ENCODE measurements at places on chromosomes 16 and 17.

DNA sequence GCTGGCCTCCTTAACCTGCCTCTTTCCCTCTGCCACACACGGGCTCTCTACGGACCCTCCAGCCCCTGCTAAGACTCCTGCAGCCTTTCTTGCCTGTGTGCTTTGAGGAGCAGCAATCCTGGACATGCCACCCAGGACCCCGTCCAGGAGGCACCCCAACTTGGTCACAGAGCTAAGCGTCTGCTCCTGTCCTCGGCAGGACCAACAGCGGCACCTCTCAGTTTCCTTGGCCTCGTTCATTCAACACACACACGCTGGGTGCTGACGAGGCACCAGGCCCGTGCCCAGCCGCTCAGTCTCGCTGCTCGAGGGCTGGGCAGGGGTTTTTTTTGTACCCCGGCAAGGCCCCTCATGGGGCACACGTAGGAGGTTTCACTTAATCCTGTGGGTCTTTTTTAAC, 15.2 kb downstream of the RPH3AL start:
- DNase-seq, result no peak

DNA sequence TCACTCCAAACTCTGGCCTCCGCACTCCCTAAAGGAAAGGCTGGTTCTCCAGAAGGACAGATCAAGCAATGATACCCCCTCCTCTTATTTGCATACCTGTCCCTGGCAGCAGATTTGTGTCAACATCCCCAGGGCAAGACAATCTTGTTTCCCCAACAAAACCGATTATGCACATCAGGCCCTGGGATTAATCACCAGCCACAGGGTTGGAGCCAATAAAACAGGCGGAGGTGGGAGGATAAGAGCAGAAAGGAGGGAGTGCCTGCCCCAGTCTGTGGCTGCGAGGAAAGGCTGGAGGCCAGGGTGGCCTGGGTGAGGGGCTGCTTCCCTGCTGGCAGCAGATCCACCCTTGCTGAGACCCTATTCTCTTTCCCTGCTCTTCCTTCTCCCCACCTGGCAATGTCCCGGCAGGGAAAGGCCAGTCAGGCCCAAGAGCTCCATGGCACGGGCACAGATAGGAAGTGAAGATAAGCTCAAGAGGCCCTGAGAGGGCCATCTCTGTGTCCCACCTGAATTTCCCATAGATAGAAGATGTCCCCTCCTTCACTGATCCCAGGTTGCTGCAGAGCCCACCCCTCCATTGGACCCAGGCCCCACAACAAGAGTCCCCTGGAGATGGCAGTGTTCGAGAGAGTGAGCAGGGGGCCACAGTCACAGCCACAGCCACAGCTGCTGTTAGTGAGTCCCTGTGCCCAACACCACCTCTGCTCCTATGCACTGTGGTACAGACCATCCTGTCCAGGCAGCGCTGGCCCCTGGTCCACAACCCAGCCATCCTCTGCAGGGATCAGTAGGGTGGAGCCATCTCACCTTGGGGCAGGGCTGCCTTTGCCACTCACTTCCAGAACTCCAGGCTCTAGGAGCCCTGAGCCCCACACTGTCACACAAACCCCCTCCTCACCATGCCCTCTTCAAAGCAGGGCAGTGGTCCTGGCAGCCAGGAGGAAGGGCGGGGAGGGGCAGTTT, 137.5 kb downstream of the SDK2 start:
- no peak for DNase-seq

DNA sequence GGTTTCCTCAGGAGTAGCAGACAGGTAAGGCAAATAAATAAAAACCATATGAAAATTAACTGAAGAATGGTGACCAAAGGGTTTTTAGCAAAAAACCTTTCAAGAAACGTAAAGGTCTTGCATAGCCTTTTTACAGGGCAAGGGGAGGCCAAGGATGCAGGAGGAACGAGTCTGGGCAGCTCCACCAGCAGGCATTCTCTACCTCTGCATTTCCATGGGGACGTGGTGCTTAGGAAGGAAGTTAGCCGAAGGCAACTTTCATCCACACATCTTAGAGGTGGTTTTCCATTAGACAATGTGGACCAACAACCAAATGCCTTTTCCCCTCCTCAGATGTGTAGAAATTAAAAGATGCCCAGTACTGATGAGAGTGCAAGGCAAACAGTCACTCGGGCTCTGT, 20.7 kb downstream of the TOM1L2 start:
- no peak for DNase-seq

DNA sequence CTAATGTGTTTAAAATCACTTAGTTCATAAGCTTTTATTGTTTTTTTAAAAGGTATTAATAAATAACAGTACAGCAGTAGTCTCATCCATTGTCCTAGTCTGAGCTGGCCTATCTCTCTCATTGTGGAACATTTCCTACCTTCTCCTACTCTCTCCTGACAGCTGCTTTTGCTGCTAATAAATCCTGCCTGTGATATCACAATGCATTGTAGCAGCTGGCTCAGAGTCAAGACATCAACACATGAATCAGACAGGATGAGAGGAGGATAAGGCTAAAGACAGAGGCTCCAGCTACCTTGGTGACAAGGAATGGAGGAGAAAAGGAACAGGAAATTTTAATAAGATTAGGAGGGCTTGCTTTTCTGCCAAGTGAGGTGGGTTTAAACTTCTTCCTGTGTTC, 626.1 kb downstream of the HS3ST4 start:
- DNase-seq, result no peak

DNA sequence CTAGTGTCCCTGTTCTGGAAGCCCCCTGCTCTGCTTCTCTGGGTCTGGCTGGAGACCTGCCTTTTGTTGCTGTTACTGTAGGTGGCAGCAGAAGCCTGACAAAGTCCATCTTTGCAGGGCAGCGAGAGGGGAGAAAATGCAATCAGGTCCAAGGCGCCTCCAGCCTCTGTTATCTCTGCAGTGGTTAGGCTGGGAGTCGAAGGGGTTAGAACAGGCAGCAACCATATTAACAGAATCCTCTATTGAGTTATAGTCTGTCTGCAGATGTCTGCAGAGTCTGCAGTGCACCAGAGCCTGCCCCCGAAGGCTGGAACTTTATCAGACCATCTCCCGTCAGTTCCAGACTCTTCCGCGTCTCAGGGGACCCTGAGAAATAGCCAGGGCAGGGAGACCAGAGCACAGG, 404.9 kb upstream of the EEF2KMT start:
- DNase-seq, result no peak

DNA sequence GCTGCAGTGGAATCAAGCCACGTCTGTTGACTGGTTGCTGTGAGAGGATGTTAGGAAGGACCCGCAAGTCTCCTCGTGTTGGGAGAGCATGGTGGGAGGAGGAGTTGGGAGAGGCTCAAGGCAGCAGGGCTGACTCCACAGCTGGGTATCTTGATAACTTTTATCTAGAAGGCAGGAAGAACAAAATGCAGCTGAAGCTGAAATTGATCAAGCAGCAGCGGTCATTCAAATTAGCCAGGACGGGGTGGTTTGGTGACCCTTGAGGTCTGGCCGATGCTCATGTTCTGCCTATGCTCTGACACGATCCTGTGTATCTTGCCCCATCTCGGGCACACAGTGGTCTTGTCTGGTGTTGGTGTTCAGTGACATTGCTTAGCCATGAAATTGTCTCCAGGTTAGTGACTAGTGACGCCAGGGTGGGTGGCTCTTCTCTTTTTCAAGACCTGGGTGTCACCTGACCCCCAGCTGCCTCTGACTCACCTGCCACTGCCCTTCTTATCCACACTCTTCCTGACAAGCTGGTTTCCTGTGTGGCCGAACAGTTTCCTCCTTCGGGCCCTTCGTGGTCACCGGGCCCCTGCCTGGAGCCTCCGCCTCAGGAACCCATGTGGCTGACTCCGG, 19.1 kb downstream of the NPTX1 start:
- peak; percentile 79 for DNase-seq

DNA sequence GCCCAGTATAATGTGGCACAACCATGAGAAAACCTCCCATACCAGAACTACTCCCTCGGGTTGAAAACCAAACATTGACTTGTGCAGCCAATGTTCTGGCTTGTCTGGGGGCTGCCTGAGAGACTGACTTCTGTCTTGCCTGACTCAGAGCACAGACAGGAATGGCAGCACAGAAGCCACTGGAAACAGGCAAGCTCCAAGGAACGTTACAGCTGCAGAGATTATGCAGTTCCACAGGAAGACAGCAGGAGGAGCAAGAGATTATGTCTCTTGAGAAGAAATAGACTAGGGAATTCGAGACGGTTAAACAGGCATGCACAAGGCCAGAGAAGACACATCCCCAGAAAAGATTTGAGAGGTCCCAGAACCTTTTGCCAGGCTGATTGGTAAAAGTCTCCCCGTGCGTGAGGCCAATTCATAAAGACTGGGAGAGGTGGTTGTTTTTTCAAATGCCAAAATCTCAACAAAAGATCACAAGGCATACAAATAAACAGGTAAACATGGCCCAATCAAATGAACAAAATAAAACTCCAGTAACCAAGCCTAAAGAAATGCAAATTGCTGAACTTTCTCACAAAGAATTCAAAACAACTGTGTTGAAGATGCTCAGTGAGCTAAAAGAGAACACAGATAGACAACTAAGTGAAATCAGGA, 90.6 kb upstream of the CDH5 start:
- DNase-seq, result peak; percentile 77

DNA sequence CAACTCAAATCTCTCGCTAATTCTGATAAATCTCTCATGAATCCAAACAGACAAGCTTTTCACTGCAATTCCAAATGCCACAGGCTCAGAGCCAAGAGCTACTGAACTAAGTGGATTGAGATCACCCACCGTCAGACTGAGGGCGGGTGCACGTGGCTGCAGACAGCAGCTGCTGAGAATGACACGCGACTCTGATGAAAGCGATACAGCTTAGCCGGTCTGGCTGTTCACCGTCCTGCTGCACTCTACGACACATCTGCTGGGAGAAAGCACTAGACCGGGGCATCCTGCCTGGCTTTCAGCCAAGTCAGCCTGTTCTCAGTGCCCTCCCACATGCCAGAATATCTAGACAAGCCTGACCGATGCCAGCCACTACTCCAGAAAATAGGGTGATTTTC, 42.6 kb downstream of the KLHDC4 start:
- DNase-seq, result peak; percentile 11

- DNase-seq, result no peak
Observed at GRCh38 chr16:87238361-87238715, 78.9 kb downstream of the C16orf95 start.

- DNase-seq, result no peak
Observed at GRCh38 chr17:36768394-36768793, 167.0 kb downstream of the MRM1 start.

GRCh38 chr17:83143817-83144231, 64.4 kb downstream of the METRNL start:
- DNase-seq, result no peak

DNA sequence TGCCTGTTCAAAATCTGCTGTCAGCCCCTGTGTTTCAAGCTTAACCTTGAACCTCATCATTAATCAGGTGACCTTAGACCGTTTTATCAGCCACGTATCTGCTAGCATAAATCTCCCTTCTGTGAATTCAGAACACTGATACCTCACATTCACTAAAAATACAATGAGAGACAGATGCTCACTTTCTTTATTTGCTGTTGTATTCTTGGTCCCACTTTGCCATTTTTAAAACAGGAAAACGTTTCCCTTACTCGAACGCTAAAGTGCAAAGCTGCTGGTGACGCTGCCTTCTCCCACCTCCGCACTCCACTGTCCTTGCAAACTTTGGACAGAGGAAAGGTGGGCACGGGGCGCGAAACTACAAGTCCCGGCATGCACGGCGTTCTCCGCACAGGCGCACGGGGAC, 220 bp upstream of the ARHGAP44 start:
- DNase-seq, result no peak

GRCh38 chr16:55663765-55664677, 8.2 kb downstream of the SLC6A2 start:
- DNase-seq, result no peak

- peak; percentile 49 for DNase-seq
Observed at GRCh38 chr16:8655184-8655717, 19.2 kb upstream of the ABAT start.

DNA sequence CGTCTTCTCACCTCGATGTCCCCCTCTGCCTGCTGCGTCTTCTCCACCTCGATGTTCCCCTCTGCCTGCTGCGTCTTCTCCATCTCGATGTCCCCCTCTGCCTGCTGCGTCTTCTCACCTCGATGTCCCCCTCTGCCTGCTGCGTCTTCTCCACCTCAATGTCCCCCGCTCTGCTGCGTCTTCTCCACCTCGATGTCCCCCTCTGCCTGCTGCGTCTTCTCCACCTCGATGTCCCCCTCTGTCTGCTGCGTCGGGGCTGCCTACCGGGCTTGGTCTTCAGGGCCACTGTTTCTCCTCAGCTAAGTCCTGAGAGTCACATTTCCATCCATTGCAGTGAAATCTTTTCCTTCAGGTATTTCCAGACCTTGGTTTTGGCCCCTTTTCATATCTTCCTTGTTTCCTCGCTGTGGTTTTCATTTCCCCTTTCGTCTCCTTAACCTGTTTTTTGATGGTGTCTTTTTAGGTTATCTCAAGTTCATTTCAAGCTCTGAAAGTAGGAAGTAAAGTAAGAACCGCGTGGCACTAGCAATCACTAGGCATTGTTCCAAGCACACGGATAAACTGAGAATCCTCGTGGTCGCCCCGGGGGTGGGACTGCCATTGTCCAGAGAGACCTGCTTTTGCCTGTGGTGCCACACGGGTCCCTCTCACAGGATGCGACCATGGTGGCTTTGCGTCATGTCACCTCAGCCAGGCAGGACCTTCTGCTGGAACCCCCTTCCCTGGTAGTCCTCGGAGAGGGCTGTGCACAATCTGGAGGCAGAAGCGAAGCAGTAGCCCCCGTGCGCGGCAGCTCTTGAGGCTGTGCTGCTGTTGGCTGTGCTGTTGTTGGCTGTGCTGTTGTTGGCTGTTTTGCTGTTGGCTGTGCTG, 9.5 kb upstream of the ZNF750 start:
- peak; percentile 9 for DNase-seq

DNA sequence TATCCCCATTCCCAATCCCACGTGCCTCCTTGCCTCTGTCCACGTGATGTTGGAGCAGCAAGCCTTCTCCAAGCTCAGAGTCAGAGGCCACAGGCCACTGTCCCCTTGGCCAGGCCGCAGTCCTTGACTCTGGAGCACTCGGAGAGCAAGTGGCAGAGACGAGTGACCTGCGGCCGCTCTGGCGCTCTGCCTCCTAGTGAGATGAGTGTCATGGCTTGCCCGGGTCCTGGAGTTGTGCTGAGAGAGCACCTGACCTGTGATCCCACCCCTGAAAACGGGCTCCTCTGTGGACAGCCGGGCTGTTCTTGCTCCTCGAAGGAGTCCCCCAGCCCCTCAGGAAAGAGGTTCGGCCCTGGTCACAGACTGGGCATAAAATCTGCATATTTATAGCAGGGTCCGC, 10.0 kb upstream of the FASN start:
- no peak for DNase-seq

DNA sequence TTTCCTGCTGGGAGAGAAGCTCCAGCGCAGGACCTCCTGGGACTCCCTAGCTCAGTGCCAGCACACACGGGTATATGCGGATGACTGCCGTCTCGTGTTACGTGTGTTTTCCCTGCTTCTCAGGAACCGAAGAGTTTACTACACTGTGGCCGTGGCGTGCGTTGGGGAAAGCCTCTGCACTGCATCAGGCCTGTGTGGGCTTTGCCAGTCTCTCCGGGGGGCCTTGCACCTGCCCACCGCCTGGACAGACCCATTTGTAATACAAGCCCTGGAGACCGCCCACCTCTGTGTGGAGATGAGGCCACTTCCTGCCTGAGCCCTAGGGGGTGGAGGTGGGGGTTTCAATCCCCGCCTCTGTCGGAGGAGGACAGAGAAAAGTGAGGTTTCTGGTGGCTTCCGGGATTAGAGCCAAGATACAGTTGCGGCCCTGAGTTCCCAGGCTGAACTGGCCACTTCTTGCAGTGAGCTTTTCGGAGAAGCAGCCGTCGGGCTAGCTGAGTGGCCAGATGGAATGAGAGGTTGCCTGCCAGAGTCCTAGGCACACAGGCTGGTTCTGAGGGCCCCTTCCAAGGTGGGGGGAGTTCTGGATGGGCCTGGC, 43.4 kb upstream of the GSE1 start:
- DNase-seq, result peak; percentile 69
